Panc1 (cell line): ENCODE measurements at places on chromosomes 6 and 20. TPM values are rescaled to one million over a fixed set of nuclear protein-coding genes. Genes with fewer than 3 reads are reported as not detected.

The TRIM15 gene
- 0.13 TPM for total RNA-seq

The ALDH8A1 gene
- not detected for total RNA-seq

The SIRPB2 gene
- not detected for total RNA-seq

The ZBTB24 gene
- total RNA-seq: 21.5 TPM

GRCh38 chr20:32959351-32960221 is 44.6 kb downstream of the SUN5 start:
- H3K4me1 ChIP-seq: no peaks in the 10 kb centered on the region
- no peak overlapping the region for H3K4me3 ChIP-seq
- no peak overlapping the region for H3K27ac ChIP-seq
- no peak for DNase-seq

DNA sequence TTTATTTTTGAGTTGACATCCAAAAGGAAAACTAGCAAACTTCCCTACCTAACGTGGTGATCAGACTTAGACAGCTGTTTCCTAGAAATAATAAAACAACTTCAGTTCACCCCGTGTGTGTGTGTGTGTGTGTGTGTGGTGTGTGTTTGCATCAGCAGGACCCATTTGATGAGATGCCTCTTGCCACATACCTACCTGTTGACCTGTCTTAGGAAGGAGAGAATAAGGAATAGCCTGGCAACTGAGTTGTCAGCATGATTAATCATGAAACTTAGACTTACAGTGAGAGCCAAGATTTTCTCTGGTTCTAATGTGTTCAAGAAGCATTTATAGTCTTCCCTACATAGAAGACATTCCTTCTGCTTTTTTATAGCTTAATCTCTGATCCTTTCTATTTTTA is 16.1 kb upstream of the PBOV1 start:
- H3K27me3 ChIP-seq: peaks cover 2% of the 10 kb centered on the region; the same call in 1 of the 2 replicates
- H3K4me3 ChIP-seq: no peak overlapping the region
- DNase-seq: no peak

DNA sequence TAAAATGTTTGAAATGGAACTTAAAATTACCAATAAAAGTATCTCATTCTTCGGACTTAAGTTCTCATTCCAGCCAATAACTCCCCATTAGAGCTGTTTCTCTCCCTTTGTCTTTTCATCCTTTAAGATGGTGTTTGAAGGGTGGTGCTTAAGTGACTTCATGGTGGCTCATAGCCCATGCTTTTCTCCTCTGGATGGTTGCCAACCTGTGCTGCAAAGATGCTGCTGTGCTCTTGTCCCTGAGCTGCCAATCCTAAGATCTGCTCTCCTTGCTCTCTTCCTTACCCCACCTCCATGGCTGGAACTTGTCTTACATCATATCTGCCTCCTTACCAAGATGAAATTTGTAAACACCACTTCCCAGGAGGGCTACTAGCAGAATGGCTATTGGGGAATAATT is 31.6 kb upstream of the PNRC1 start:
- DNase-seq: no peak
- no peaks in the 10 kb centered on the region for H3K27me3 ChIP-seq
- no peak overlapping the region for H3K4me3 ChIP-seq
- no peak overlapping the region for H3K27ac ChIP-seq
